NCI-H2081 treated with DMSO at 0.1 percent for 48 hours (cell line): ENCODE measurements at places on chromosomes 7 and 10.

DNA sequence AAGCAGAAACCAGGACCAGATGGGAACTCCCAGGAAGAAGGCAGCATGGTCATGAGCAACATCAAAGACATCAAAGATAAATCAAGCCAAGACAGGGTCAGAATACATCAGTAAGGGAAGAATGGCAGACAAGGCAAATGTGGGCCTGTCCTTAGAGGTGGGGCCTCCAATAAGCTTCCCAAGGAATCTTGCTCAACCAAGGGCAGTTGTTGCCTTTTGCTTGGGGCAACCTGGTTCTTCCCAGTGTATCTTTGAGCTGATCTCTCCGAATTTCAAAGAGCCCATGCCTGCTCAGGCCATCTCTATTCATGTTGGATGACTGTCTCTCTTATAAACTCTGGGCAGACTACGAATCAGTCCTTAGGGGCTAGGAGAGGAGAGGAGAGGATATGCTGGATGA, 68.4 kb upstream of the HABP2 start:
- no peak for DNase-seq

DNA sequence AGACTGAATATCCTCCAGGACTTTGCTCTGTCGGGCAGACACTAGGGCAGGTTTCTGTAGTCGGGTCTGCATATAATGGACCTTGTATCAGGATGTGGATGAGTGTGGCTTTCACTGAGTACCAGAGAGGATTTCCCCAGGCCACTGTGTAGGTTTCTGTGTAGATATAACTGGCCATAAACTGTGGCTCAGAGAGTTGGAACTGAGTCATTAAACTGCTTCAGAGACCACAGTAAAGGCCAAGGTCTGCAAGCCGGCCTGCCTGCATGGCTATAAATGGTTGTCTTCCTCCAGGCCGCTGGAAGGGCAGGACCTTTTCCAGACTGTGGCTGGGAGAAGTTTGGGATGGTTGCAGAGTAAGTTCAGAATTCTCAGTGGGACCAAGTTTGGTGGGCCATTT, 16.9 kb downstream of the ZNF92 start:
- no peak for DNase-seq

DNA sequence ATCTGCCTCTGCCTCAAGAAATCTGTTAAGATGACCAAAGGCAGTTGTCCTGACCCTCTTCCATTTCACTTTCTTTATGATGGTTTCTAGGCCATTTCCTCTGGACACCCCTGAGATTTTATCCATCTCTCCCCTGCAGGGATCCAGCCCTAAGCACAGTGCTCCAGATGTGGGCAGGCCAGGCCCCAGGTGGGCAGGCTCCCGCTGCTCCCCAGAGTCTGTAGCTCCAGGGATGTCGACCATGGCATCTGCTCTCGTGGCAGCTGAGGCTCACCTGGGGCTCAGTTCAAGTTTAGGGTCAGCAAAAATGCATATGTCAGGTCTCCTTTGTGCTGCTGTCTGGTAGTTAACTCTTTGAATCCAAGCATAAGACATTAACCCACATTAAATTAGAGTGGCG, 11.8 kb downstream of the CEP41 start:
- no peak for DNase-seq

GRCh38 chr7:2117646-2118045, 115.1 kb downstream of the MAD1L1 start:
- no peak for DNase-seq

DNA sequence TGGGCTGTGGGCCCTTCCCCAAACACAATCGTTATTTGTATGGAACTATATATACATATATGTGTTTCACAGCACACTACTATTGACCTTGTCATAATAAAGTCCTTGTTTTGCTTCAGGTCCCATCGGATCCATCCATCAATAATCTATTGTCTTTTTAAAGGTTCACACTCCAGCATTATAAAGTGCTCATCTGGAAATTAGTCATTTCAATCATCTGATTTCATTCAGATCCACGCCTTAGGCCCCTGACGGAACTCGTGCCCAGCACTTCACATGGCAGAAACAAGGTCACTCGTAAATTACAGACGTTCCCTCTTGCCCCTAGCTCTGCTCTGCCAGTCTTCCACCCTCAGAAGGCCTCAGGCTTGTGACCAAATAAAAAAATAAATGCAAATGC, 133.1 kb upstream of the PPP2R2D start:
- DNase-seq, result no peak

- DNase-seq, result no peak
Observed at GRCh38 chr7:129831424-129832058, 121.2 kb downstream of the UBE2H start.

DNA sequence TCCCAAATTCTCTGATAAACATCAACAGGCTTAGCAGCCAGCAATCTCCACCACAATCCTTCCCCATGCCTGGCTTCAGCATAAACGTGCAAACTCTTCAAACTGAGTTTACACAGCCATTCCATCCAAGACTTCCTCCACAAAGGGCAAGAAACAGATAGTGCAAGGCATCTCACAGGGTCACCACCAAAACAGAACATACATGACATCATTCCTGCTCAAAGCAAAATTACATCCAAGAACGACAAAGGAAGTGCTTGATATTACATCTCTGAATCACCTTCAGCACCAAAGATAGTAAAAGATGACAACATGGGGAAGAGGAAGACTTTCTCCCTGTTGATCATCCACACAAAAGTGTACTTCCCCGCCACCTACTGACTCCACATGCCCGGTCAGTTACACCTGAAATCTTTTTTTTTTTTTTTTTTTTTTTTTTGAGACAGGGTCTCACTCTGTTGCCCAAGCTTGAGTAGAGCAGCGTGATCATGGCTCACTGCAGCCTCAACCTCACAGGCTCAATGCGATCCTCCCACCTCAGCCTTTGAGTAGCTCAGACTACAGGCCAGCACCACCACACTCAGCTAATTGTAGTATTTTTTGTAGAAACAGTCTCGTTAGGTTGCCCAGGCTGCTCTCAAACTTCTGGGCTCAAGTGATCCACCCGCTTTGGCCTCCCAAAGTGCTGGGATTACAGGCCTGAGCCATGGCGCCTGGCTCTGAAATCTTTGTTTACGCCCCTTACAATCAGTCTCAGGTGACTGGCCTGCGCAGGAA, 127.5 kb downstream of the PARD3 start:
- DNase-seq, result no peak

- DNase-seq, result no peak
Observed at GRCh38 chr7:107394276-107394675, 75.6 kb upstream of the GPR22 start.

DNA sequence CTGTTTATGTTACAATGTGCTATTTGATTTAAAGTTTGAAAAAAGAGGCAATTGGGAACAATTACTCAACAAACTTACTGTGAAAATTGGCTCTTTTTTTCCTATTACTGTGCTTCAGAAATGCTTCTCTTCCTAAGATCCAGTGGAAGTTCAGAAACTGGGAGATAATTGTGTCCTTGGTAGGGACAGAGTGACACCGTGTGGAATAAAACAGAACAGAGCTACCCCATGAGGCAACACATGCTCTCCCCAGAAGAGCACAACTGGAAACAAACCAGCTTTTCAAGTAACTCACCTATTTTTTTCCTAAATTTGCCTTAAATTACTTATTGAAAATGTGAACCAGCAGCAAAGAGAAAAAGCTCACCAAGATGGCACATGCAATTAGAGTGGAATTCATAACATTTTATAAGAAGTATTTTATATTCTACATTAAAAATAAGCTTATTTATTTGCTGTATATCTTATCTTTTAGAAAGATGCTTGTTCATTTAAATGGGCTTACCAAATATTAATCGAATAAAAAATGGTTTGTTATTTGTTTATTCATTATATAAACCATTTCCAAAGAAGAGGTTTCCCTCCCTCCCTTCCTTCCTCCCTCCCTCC, 346.1 kb upstream of the ANKRD30A start:
- no peak for DNase-seq

DNA sequence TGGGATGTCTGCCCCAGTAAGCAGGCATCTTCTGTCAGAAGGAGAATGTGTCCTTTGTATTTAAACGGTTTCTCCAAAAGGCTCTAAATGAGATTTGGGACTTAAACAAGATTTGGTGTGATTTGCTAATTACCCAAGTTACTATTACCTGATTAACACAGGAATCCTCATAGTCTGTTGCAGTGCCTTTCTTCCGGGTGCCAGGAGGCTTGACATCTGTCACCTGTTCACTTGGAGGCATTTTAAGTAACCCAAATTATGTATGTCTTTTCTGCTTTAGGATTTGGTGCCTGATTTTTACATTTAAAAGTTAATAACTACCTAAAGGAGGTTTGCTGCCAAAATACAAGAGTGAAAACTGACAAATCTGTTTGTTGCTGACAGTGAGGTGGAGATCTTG, 587.9 kb upstream of the GALNT17 start:
- no peak for DNase-seq

DNA sequence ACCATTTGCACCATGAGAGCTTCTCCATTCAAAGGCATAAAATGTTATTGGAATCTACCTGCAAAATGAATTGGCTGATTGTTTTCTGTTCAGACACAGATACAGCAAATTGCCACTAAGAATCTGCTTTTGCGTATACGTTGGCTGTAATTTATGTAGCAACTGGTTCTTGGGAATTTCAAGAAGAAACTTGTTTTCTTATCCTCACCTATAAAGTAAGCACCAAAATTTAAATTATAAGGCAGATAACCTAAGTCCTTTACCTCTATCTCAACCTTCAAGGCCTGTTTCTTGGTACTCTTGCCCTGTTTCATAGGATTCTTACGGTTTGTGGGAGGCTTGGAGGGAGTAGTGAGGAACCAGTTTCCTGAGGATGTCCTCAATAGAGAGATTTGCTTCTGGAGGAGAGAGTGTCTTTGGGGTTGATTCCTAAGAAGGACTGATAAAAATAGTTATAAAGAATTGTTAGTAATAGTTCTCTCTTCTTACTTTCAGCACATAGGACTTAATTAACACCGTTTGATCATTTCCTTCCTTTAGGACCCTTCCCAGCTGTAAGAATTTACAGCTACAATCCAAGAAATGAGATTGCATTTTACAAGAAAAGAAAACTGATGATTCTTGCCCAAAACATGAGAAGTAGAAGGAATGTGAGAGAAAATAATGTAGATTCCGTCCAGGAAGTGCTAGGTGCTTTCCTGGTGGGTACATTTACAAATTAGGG, 2.0 kb downstream of the STAMBPL1 start:
- no peak for DNase-seq

GRCh38 chr10:124677749-124678556, 66.2 kb downstream of the FAM53B start:
- DNase-seq, result no peak

GRCh38 chr7:77239471-77239870, 39.9 kb upstream of the FGL2 start:
- DNase-seq, result no peak

- DNase-seq, result no peak
Observed at GRCh38 chr7:109696723-109697122, 1127.0 kb downstream of the DNAJB9 start.

DNA sequence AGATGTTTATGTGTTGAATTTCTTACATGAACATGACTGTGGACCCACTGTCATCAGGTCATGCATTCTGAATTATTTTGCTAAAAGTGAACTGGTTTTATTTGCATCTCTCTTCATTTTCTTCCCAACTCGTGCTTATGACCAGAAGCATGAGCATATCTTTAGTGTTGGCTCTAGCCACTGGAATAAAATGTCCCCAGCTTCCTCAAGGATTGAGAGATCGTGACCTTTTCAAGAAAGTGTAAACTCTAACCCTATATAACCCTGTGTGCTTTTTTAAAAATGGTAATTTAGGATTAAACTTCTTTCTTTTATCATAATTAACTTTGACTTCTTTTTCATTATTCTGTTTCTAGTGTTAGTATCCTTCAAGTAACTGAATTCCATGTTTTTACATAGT, 55.5 kb downstream of the VTI1A start:
- no peak for DNase-seq

GRCh38 chr10:123240776-123241175, 86.6 kb downstream of the BUB3 start:
- DNase-seq, result no peak
